Stimulated activated CD4-positive, alpha-beta T cell treated with anti-CD3 and anti-CD28 coated beads, Interleukin-4, amount 100 ng/mL, for 48 hours (primary cell): ENCODE measurements at places on chromosomes 4 and X.
A peak's percentile ranks its signal among the peaks of the same experiment; 100 is the strongest.

GRCh38 chr4:166625018-166625637, 609.2 kb downstream of the SPOCK3 start:
- no peak for DNase-seq

GRCh38 chr4:107035819-107036583, at the start of gene DKK2:
Gene DKK2 (minus strand): TSS chr4:107036313. CDS start chr4:107035591, 722 bp downstream.
- DNase-seq: no peak

GRCh38 chrX:23887451-23887850, 20.3 kb downstream of the APOO start:
- no peak for DNase-seq

- no peak for DNase-seq
Measured at GRCh38 chr4:52093466-52093865, 42.4 kb downstream of the SPATA18 start.

DNA sequence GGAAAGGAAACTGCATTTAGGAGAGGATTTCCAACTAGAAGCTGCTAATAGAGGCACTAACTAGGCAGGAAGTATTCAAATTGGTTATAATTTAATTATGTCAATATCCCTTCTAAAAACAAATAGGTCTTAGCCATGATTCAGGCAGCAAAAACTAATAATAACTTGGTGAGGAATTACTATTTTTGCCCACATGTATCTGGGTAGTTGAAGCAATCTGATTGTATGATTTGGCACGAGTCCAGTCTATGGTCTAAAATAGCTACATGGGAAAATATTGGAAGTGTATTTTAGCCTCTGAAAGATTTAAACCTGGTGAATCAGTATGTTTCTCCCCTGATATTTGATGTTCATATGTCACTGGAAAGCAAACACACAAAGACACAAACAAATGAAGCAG, 62.2 kb downstream of the MFAP3L start:
- no peak for DNase-seq

DNA sequence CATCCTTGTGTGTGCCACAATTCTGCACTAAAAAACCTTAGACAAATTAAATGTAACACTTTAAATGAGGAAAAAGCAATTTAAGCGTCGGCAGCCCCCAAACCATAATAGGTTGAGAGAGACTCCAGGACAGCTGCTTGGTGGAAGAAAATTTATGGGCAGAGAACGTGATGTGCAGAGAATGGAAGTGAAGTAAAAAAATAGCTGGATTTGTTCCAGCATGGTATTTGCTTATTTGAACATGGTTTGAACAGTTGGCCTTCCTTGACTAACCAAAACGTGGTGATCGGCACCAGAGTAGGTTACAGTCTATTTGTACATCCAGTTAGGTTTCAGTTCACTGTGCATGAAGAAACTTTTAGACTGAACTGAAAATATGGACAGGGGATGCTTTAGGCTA, 343.0 kb upstream of the CPEB2 start:
- DNase-seq: no peak

GRCh38 chrX:37697169-37697760, 11.7 kb downstream of the XK start:
- DNase-seq: no peak

GRCh38 chr4:114577386-114577785, 21.2 kb upstream of the UGT8 start:
- DNase-seq: no peak

DNA sequence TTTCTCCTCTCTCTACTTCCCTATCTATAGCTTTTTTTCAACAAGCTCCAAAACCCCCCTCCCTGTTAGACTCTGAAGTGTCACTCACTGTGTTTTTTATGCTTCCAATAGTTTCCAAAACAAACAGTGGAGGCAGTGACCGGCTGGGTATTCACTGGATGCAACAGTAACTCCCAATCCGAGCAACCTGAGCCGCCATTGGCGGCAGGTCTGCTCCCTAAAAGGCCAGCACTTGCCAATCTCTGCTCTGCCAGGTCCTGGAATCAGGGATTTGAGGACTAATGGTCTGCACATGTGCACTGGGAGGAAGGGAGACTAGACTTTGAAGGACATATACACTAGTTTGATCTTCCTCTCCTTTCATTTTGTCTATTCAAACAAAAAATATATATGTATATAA, 7.1 kb downstream of the TBX22 start:
- DNase-seq: no peak

- DNase-seq: no peak
Measured at GRCh38 chr4:20194123-20195013, 57.3 kb upstream of the SLIT2 start.

DNA sequence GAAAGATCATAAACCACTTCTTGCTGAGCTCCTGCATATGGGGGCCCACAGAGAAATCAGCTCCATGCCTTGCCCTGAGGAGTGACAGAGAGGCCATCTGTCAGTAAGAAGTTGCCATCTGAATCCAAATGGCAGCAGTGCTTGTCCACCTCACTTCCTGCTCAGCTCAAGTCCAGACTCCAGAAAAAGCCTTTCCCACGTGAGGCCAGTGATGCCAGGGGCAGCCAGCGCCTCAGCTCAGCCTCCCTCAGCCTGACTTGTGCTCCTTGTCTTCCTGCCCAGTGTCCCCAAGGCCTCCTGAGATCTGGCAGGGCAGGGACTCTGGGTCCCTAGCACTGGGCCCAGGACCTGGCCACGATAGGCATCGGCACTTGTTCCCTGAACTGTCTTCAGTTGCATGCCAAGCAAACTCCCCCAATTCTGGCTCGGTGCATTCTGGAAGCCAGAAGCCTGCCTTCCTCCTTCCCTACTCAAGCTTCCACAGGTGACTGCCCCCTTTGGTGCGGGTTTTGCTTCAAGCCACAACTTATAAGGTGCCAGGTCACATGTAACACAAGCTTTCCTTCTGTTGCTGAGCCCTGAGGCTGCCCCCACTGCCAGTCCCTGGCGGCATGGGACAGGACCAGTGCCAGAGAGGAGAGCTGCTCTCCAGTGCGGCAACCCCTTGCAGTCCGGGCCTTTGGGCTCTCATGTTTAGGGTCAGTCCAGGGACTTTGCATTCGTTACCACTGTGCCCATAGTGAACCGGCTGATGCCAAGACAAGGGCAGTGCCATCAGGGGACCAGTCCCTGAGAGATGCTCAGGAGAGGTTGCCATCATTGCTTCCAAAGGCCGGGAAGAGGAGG, 2.2 kb downstream of the ZNF185 start:
- no peak for DNase-seq

- no peak for DNase-seq
Measured at GRCh38 chr4:57053508-57053907, 56.7 kb downstream of the IGFBP7 start.

DNA sequence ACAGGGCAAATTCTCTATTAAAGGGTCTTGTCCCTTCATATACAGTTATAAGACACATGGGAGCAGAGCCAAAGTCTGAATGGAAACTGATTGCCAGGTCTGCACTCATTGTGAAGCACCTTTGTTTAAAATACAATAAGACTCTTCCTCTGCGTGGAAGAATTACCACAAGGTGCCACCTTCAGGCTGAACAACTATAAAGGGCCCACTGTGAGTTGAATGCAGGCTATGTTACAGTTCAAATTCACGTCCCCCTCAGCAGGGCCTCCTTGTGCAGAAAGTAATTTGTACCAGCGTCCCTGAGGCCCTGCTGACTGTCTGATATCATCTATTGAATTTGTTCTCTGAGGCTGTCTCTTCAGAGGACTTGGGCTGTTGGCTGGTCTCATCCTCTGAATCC, 225.8 kb upstream of the TEX13C start:
- DNase-seq: no peak

GRCh38 chr4:93384887-93385286, 443.7 kb upstream of the ATOH1 start:
- no peak for DNase-seq

- no peak for DNase-seq
Measured at GRCh38 chrX:1031521-1032430, 180.7 kb downstream of the CRLF2 start.

- no peak for DNase-seq
Measured at GRCh38 chr4:38752372-38752940, 30.3 kb downstream of the TLR10 start.

DNA sequence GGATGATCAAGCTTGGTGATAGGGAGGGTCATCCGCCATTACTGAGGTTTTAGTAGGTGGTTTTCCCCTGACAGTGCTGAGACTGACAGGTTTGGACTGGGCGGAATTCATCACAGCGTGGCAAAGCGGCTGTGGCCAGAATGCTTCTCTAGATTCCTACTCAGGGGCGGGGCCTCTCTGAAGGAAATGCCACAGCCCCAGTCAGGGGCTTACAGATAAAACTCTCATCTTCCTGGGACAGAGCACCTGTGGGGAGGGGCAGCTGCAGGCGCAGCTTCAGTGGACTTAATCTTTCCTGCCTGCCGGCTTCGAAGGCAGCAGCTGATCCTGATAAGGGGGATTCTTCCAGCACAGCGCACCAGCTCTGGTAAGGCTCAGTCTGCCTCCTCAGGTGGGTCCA, 316.7 kb downstream of the RPA4 start:
- DNase-seq: no peak

GRCh38 chrX:65643531-65644052, 23.9 kb upstream of the MSN start:
- DNase-seq: no peak

DNA sequence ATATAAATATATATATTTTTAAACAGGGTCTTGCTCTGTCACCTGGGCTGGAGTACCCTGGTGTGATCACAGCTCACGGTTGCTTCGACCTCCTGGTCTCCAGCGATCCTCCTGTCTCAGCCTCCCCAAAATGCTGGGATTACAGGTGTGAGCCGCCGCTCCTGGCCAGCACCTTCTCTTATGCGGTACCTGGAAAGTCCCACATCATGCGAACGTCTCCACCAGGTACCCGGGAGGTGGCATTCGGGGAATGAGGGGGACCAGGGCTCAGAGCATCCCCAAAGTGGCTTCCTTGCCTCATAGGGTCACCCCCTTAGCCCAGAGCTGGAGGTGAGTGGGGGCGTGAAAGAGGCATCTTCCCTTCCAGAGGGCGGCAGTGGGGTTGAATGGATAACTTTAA, 84.0 kb upstream of the PPP2R3B start:
- DNase-seq: no peak

- no peak for DNase-seq
Measured at GRCh38 chr4:23937173-23937572, 47.3 kb upstream of the PPARGC1A start.

DNA sequence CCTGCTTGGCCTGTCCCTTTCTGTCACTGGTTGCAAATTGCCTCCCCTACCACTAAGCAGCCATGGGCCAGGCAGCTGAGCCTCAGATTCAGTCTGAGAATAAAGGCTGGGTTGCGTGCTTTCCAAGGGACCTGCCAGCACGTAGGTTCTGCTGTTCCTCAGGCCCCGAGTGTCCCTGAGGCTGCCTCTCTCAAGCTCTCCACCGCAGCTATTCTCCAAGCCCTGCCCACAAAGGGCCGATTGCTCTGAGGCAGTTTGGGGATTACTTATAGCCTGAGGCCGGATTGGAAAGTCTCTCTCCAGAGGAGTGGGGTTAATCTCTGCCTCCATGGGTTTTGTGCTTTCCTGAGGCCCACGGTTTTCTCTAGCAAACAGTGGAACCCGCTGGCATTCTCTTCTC, 590.7 kb downstream of the BCOR start:
- no peak for DNase-seq

DNA sequence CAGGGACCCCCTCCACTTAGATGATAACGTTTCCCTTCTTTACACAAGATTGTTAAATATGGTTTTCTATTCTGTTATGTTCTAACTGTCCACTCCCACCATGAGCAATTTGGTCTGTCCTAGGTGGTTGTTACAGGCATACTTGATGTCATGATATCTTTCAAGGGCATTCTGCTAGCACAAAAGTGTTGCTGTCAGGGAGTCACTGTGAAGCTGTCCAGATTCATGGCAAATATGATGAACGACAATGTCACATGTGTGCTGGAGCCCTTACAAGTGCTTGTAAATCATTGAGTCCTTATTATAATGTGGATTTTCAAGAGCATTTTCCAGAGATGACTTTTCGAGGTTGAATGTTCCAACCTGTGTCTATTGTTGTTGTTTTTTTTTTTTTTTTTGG, 1250.7 kb upstream of the PRKX start:
- DNase-seq: no peak

DNA sequence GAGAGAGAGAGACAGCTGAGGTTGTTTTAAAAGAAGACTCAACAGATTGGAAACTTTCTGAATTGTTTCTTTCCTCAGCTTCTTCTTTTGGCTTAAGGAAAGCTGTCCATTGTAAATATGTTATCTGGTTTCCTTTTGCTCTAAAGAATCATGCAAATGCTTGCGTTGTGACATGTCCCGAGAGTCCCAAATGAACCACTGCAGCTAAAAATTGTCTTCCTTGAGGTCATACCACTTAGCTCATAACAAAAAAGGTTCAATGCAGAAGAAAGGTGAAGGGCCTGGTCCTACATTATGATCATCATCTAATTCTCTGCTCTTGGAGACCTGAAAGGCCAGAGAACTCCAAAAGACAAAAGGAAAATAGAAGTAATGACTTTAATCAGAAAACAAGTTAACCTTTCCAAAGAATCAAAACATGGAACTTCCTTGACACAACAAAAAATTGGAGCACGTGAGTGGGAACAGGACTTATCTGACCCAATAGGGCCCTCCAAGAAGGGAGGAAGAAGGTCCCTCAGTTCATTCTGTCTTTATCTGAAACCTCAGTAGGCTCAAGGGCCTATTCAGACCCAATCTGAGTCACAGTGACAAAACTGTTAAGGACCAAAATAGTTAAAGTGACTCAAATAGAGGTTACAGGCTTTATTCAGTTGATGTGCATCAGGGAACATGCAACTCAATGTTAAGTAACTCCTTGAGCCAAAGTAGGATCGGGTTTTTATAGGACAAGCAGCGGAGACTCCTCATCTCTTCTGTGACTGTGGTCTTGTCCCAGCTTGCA, 14.7 kb upstream of the VSIG1 start:
- DNase-seq: no peak

- peak; percentile 45 for DNase-seq
Measured at GRCh38 chrX:13669246-13669737, 16.4 kb downstream of the TCEANC start.

GRCh38 chrX:47216393-47216925, 2.0 kb upstream of the CDK16 start:
- DNase-seq: no peak

DNA sequence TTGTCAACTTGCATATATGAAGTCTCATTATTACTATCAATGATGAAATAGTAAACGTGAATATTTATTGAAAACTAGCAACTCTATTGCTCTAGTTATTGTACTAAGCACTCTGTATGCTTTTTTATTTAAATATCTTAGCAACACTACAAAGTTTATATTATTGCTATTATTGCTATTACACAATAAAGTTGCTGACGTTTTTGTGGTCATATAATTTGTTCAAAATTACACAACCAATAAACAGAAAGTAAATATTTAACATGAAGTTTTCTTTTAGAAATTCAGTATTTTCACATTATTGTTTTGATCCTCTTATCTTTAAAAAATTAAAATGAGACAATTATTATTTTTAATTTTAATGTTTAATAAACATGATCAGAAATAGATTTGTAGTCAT, 1521.1 kb upstream of the PCDH7 start:
- no peak for DNase-seq
